ENCODE measurements at places on chromosomes 12 and 14. TPM values are rescaled to one million over a fixed set of nuclear protein-coding genes. Genes with fewer than 3 reads are reported as not detected.

The RPGRIP1 gene
- total RNA-seq: not detected

The RPL41 gene
- 4,478 TPM for total RNA-seq

The SLCO1B1 gene
- 0.21 TPM for total RNA-seq

The LMNTD1 gene
- total RNA-seq: not detected

The FAM186B gene
- 0.28 TPM for total RNA-seq

The CNIH1 gene
- 120 TPM for total RNA-seq

The PCED1B gene
- 0.47 TPM for total RNA-seq

The SLC6A12 gene
- total RNA-seq: 0.47 TPM

The SAMD15 gene
- 7.8 TPM for total RNA-seq

The MANSC4 gene
- not detected for total RNA-seq

The NOC4L gene
- total RNA-seq: 40.4 TPM
